T-helper 17 cell (primary cell): ENCODE measurements at places on chromosomes 12 and 14.

DNA sequence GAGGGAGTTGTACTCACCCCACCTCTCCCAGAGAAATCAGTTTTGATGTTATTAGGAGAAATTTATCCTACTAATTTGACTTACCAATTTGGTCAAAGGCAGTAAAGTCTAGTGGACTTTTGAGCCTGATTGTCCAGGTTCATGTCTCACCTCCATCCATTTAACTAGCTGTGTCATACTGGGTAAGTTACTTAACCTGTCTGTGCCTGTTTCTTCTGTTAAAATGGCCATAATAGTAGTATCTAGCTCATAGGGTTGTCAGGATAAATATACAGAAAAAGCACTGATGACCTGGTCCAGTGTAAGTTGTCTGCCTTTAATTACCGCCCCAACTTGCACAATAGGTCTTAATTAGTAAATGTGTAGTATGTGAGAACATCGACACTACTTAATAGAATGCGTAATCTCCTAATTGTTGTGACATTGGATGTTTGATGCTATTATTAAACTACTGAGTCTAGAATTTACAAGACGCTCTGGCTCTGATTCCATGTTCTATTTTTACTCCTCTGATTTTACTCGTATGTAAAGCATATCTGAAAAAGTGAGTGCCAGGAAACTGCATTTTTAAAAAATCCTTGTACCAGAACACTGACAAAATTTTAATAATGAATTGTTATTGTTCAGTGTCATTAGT lies 1.5 kb downstream of the RAB21 start:
- DNase-seq: no peak

DNA sequence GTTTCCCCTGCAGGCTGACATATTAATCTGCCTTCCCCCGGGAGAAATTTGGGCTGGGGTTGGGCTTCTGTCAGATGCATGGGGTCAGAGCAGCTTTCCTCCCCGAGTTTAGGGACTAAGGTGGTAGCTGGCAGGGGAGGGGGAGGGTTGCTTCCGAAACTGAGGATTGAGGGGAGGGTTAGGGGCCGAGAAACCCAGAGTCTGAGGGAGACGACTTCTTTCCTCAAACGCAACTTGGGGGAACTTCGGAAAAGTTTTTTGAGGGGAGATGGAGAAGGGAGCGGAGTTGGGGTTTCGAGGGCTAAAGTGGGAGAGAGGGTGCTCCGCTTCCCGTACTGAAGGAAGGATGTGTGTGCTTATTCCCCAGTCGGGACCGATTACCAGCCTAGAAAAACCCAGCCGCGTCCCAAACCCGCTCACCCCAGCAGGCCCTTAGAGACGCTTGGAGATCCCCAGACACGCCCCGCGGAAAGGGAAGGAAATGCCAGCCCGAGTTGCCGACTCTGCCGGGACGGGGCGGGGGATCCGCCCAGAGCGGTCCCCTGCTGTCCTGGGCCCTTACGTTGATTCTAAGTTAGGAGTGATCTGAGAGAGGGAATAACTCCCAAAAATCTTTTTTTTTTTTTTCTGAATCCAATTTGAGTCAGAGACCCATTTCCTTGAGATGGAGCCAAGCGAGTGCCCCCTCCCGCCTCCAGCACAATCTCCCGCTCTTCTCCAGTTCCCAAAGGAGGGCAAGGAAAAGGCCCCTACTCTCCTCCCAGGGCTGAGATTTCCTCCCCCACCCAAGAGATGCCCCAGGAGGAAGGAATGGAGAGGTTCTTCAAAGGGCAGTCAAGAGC lies 61.9 kb downstream of the SMUG1 start:
- no peak for DNase-seq

GRCh38 chr12:99804715-99805114 lies 157.2 kb downstream of the GARIN6 start:
- DNase-seq: no peak

- no peak for DNase-seq
These were observed 295.6 kb downstream of the PCNX1 start for GRCh38 chr14:71202881-71203280.

- DNase-seq: no peak
These were observed 278.2 kb upstream of the SLC16A7 start for GRCh38 chr12:59317598-59317997.

GRCh38 chr12:24707334-24707733 lies 241.6 kb downstream of the BCAT1 start:
- no peak for DNase-seq

DNA sequence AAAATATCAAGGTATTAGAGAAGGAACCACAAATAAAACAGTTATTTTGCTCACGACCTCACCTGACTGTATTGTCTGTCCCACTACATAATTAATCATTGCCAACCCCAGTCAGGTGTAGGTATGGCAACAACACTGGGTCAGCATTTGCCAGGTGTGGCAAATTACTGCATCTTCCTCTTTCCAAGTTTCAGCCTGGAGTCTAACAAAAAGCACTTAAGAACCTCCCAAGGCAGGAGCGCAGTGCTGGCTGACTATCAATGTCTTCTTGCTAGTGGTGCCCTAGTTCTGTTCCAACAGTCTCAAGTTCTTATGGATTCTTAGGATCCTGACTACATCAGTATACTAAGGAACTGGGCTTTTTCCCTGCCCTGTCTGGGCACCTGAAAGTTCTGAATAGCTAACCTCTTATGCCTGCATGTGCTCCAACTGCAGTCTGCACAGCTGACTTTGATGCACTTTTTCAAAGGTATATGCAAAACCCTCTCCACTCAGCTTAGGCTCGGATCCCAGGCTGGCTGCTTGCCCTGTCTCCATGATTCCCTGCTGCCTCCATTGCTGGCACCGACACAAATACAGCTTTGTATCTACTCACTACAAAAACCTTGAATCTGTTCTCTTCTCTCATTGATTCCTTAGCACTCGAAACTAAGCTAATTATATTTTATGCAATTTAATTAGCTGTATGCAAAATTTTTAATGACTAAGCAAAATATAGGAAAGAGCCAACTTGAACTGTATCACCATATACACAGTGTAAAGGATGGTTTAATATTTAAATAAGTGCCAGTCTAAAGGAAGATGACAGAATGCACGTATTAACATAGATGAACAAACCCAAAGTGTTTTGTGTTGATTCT lies 113.3 kb downstream of the PRKD1 start:
- no peak for DNase-seq

DNA sequence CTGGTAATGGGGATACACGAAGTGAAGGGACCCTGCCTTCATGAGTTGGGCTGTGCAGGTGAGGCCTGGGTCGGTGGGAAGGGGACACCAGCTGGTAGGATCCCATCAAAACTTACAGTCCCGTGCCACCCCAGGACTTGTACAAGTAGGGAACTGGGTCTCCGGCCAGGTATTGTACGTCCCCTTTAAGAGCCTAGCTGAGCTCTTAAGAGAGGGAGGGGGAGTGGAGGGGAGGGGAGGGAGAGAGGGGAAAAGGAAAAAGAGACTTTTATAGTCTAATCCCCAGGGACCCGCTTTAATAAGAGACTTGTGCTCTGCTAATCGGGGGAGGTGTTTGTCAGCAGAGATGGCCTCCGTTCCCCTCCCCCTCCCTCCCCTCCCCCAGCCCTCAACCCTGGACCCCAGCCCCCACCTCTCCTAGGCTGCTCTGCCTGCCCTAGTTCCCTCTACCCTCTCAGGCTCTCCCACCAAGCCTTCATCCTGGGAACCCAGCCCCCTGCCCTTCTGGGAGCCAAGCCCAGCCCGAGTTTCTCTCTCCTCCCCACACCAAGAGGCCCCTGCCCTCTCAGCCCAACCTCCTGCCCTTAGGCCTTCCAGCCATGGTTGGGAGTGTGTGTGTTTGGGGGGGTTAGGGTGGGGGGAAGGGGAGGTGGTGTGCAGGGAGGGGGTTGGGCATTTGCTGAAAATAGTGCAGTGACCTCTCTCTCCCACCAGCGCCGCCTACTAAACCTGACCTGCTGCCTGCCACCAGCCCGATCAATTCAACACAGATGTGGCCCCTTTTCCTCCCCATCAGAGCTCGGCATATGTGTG lies 2.6 kb downstream of the GDF11 start:
- DNase-seq: no peak

- no peak for DNase-seq
These were observed 620 bp downstream of the YBX3 start for GRCh38 chr12:10722502-10722904.

DNA sequence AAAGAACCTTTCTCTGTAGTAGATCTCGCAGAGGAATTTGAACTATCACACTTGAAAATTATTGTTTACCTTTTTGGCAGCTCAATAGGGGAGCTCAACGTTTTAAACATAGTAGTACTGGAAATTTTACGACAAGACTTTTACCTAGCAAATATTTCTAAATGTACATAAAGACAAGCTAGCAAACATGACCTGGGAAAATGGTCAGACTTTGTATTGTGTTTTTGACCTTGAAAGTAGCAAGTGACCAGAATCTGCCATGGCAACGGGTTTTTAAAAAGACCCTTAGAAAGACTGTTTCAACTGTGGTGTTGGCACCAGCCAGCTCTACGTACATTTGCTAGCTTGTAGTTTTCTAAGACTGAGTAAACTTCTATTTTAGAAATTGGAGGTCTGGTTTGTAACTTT lies 20.2 kb upstream of the A2M start:
- no peak for DNase-seq

DNA sequence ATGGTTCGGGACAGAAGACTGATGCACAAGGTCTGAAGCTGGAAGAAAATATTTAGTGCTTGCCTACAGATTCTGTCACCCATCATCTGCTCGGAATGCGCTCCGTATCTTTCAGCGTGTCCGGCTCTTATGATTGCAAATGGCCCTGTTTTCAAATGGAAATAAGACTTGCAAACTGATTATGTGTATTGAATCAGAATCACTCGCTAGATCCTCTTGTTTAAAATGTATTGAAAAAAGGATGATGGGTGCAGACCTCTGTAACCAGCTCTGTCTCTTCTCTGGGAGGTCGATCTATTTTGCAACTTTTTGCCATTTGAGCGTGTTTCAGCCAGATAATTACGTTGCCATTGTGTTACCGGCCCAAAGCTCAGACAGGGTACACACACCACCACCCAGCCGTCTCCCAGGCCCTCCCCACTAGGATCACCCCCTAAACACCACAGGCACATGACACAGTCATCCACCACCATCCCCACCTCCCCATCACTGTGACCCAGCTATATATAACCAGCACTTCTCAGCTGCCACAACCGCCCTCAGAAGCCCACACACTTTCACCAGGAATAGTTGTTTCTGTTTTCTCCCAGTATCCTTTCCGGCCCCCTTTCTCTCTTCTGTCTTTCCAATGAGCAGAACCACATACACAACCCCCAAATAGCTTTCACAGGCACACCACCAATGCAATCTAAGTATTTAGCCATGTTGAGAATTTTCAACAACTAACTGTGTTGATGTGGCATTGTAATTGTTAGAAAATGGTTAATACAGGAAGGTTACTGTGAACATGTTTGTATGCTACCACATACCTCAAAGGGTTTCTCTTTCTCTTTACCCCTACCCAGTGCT lies 10.7 kb downstream of the NKX2-1 start:
- no peak for DNase-seq

- DNase-seq: no peak
These were observed 12.6 kb downstream of the GPR65 start for GRCh38 chr14:88017535-88017934.

GRCh38 chr14:105325303-105325702 lies 10.8 kb downstream of the PACS2 start:
- DNase-seq: no peak

DNA sequence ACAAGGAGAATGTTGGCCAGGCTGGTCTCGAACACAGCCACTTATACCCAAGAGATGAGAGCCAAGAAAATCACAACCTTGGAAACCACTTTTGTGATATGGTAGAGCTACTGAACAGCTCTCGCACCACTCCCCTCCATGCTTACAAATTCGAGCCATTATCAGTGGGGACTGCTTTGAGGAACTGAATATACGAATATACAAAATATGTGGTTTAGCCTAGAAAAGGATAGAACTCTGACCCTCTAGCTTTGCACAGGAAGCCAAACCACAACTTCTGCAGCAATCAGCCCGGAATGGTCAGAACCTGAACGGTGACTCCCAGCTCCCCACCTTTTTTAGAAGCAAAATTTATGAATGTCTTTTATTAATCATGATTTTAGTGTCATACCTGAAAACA lies 129.8 kb upstream of the TMEM132C start:
- DNase-seq: no peak

DNA sequence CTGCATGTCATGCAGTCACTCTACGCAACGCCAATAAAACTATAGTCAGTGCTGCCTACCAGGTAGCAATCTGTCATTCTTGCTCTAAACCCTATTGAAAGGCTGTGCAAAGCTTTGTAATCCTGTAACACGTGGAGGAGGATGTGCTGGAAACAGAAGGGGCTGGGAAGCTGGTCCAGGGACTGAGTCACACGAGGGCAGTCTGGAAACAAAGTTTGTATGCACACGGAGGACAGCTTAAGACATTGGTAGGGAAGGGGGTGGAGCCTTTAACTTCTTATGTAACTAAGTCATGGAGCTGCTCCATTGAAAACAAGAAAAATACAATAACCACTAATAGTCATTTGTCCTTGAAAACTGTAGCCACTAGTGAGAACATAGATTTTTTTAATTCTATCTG lies 128.0 kb downstream of the BCAT1 start:
- DNase-seq: no peak

GRCh38 chr14:44756554-44756953 lies 205.2 kb downstream of the KLHL28 start:
- DNase-seq: no peak

GRCh38 chr12:31923063-31923412 lies 36.2 kb upstream of the RESF1 start:
- DNase-seq: no peak

DNA sequence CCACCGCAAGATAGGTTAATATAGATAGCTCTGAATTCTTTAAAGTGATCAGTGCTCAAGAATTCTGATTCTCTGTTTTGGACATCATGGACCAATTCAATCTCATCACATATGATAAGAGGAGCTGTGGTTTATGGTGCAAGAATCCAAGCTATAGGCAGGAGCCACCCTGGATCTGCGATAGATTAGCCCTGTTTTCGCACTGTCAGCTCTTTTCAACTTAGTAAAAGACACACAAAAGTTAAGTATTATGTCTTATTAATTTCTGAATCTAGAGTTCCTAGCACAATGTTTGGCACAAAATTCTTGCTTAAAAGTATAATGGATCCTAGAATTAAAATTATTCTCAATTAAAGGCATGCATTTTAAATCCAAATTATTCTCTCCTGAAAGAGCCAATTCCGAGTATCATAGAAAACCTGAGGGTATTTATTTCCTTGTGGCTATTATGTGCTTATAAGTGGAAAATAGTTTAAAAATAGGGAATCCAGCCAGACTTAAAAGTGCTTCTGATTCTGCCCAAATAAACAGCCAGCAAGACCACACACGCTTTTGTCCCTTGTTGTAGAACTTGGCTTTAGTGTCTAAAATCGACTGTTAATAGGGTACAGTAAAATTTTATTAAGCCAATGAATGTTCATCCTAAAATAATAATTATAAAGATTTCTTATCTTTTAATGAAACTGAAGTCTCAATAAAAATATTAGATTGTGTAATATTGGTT lies 184.9 kb upstream of the FLRT2 start:
- no peak for DNase-seq

- no peak for DNase-seq
These were observed 8.8 kb upstream of the TRAF3 start for GRCh38 chr14:102768223-102769048.
